HS-5 (cell line): ENCODE measurements at places on chromosomes 16 and 17.

DNA sequence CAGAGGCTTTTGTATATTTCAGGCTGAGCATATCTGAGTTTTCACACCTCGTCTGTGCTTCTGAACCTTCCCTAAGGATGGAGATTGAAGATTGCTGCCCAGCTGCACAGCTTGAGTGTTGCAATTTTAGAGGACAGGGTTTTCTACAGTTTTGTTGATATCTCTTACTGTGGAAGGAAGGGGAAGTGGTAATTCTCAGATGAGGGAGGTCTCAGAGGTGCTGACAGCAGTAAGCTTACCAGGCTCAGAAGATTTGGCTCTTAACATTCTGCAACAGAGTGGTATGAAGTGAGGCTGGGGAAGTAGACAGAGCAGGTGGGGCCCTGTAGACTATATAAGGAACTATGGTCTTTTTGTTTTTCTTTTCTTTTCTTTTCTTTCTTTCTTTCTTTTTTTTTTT is 45.8 kb upstream of the ARHGAP17 start:
- no peak for DNase-seq

GRCh38 chr17:42683407-42684034 is 1.2 kb downstream of the CNTNAP1 start:
- DNase-seq: no peak

GRCh38 chr16:11783319-11784037 is 13.6 kb downstream of the ZC3H7A start:
- no peak for DNase-seq

DNA sequence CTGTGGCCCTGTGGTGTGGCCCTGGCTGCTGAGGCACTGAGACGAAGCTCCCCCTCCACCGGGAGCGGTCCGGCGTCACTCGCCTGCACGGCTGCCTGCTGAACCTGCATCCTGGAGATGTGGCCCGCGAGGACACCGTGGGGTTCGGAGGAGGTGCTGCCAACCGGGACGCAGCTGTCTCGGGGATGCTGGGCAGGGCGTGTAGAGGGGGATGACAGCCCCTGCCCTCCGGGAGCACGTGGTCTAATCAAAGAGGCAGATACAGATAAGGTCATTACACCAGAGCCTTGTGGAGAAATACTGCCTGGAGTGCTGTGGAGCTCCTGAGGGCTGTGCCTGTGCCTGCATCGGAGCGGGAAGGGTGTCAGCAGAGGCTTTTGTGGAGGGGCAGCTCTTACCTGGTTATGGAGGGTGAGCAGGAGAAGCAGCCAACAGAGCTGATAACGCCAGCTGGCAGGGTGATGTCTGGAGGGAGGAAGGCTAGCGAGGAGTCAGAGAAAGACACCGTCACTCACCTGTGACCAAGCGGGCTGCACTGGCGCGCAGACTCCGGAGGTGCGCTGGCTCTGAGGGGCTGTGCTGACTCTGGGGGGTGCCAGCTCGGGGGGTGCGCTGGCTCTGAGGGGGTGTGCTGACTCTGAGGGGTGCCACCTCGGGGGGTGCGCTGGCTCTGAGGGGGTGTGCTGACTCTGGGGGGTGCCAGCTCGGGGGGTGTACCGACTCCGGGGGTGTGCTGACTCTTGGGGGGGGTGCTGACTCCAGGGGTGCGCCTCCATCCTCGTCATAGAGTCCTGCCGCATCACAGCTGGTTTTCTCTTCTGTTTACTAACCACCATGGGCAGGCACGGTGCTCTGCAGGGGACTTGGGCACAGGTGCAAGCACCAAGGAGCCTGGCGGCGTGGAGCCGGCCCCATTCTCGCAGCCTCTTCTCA is 104.7 kb upstream of the CHMP6 start:
- DNase-seq: no peak

GRCh38 chr17:444879-445454 is 92.4 kb upstream of the RPH3AL start:
- DNase-seq: no peak

- no peak for DNase-seq
These were observed 49.8 kb downstream of the MPRIP start for GRCh38 chr17:17091856-17092756.

- DNase-seq: peak; percentile 8
These were observed 72.2 kb downstream of the ZNF778 start for GRCh38 chr16:89289428-89290395.

GRCh38 chr16:81553814-81554675 is 109.4 kb downstream of the CMIP start:
- DNase-seq: no peak

DNA sequence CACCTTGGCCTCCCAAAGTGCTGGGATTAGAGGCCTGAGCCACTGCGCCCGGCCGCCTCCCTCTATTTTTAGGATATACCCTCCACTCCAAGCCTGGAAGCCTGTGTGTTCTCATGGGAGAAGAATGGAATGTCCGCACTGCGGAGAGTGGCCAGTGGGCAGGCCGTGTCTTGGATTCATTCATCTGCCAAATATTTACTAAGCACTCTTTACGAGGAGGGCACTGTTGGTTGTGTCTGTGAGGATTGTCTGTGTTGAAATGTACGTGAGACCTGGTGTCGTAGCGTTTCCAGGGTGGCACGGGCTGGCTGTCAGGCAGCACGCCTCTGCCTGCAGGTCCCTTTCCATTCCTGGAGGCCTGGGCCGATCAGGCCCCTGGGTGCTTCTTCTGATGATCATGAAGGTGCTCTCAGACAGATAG is 19.2 kb downstream of the PGS1 start:
- no peak for DNase-seq

DNA sequence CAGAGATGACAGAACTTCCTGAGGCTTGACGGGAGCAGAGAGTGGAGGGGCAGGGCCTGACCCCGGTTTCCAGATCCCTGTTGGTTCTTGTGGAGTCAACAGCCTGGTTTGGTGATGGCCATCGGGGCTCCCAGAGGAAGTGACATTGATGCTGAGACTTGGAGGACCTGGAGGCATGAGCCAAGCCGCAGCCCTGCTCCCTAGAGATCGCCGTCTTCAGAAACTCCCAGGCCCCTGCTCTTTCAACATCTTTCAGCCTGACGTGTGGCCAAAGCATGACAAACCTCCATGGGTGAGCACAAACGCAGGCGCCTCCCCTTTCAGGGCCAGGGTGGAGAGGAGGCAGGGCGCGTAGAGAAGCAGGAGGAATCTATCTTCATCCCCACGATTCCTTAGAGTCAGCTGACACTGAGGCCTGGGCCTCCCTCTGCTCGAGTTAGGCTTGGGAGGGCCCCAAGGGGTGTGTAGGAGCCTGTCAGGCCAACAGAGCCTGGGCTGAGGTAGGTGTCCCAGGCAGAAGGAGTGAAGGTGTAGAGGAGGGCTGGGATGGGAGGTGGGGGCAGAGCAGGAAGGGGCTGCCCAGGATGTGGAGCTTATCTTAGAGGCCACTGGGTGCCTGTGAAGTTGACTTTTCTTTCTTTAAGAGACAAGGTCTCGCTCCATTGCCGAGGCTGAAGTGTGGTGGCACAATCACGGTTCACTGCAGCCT is 56.1 kb upstream of the MED9 start:
- DNase-seq: no peak

DNA sequence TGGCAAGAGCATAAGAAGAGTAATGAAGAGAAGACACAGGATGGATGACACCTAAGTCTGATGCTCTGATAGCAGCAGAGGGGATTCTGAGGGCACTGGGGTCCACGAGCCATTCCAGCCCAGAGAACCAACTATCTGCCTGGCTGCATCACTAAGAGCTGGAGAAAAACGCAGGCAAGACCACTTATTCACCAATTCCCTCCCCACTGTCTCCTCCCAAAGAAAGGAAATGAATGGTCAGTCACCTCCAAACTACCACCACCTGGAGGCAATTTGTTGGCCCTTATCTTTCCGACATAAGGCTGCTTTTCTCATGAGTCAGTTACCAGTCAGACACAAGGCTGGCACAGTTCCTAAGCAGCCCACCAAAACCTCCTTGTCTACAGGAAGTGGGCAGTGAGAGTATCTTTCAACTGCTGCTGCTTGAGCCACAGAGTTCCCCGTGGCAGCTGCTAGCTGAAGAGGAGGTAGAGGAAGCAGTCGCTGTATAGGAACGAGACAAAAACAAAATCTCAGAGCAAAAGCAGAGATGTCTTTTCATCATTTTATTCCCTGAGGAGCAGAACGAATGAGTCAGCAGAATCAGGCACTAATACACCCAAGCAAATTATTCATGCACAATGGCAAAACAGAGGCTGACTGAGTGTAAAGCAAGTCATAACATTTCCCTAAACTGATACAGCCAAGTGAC is 111.1 kb downstream of the SMG6 start:
- peak; percentile 99 for DNase-seq

- DNase-seq: no peak
These were observed 47.5 kb downstream of the ADCY7 start for GRCh38 chr16:50313596-50314478.

GRCh38 chr17:62084585-62084984 is 19.5 kb upstream of the MED13 start:
- no peak for DNase-seq

GRCh38 chr16:51500306-51500705 is 349.2 kb upstream of the SALL1 start:
- DNase-seq: no peak

DNA sequence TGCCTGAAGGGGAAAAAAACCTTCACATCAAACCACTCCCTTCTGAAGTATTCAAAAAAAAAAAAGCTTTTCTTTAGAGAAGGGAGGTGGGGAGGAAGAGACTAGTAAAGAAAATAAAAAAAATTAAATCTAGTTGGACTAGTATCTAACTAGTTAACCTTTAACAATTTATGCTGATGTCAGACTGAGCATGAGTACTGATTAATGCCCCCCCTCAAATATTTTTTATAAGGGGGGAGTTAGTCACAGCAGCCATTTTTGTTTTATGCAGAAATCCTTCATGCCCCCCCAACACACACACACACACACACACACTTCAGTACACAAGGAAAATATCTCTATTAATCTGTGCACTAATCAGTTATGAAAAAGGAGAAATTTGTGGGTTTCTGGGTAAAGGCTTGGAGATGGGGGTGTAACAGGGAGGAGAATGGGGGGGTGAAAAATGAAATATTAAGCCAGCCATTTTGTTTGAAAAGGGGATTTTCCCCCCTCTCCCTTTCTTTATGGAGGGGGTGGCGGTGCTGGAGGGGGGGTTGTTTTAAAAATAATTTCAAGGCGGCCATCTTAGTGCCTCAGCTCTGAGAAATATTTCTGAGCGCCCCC is 4.7 kb upstream of the CHD3 start:
- DNase-seq: no peak

GRCh38 chr16:23316634-23317265 is 14.6 kb downstream of the SCNN1B start:
- DNase-seq: no peak

DNA sequence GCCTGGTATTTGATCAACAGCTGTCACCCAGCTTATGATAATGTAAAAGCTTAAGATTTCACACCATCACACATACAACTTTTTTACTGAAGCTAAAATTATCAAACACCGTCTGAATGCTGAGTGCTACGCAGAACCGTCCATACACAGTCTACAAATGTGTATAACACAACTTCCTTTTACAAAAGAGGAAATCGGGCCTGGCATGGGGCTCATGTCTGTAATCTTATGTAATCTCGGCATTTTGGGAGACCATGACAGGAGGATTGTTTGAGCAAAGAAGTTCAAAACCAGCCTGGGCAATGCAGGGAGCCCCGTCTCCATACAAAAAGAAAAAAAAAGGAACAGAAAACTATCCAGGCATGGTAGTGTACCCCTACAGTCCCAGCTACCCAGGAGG is 19.6 kb upstream of the QRICH2 start:
- no peak for DNase-seq

DNA sequence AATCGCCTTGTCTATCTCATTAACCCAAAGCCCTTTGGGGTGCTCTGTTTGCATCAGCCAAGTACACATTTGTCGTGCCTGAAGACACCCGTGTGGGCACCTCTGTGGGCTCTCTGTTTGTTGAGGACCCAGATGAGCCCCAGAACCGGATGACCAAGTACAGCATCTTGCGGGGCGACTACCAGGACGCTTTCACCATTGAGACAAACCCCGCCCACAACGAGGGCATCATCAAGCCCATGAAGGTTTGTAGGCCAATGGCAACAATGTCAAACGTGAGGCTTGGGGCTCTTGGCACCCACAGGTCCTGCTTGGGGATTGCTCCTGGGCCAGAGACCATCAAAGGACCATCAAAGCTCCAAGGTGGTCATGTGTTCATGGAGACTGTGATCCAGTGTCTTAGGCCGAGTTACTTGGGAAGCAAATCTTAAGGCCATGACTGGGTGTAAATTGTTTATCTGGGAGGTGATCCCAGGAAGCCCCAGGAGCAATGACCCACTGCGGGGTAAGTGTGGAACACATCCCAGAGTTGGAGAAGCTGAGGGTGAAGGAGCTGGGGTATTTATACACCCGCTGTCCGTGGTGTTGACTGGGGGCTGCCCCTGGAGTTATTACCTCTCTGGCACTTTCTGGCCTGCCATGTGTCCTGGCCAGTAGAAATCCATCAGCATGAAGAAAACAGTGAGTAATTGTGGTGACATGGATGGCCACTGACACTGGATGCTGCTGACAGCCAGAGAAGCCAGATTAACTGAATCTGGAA is 24.0 kb downstream of the CDH5 start:
- no peak for DNase-seq

GRCh38 chr16:48602356-48603014 is 7.5 kb downstream of the N4BP1 start:
- DNase-seq: no peak

DNA sequence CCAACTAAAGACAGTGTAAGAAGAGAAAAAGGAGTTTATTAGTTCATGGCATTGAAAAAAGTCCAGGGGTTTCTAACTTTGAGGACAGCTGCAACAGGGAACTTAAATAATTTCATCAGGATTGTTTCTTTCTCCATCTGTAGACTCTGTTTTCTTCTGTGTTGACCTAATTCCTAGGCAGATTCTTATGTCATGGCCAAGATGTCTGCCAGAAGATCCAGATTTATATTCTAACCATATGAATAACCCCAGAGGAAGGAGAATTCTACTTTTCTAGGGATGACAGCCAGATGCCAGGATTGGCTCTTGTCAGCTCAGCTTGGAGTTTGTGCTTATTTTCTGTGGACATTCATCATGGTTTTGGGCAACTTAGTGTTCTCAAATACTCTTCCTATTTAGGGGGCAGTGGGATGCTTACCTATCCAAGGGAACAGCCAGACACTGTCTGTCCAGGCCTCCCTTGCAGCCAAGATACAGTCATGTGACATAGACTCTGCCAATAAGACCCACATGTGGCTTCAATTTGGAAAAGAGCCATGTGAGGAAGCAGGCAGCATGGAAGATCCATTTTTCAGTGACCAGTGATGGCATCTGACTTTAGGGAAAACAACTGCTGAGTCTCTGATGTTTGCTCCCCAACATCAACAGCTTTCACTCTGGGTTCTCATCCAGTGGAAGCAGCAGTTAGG is 18.2 kb downstream of the PCTP start:
- no peak for DNase-seq

GRCh38 chr17:58232707-58233156 is 5.7 kb upstream of the LPO start:
- DNase-seq: peak; percentile 60

- peak; percentile 74 for DNase-seq
These were observed 5.6 kb downstream of the CPNE7 start for GRCh38 chr16:89581045-89581695.
